Frontal cortex (tissue), 4 donors: ENCODE measurements at places on chromosomes 6 and 20.

- no peak for DNase-seq
Measured at GRCh38 chr6:108588586-108588985, 27.9 kb downstream of the FOXO3 start.

- no peak for DNase-seq
Measured at GRCh38 chr20:550611-551010, 7.0 kb upstream of the CSNK2A1 start.

DNA sequence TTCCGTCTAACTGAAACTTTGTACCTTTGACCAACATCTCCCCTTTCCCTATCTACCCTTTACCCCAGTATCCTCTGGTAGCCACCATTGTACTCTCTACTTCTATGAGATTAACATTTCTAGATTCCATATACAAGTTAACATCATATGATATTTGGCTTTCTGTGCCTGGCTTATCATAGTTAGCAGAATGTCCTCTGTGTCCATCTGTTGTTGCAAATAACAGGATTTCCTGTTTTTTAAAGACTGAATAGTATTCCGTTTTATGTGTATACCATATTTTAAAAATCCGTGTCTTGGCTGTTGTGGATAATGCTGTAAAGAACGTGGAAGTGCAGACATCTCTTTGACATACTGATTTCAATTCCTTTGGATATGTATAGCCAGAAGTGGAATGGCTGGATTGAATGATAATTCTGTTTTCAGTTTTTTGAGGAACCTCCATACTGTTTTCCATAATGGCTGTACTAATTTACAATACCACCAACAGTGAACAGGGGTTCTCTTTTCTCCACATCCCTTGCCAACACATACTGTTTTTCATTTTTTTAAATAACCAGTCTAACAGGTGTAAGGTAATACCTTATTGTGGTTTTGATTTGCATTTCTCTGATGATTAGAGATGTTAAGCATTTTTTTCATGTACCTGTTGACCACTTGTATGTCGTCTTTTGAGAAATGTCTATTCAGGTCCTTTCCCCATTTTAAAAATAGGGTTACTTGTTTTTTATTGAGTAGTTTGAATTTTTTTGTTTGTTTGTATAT is 53.8 kb downstream of the CDC5L start:
- no peak for DNase-seq

GRCh38 chr6:167237438-167238145 is 53.5 kb upstream of the UNC93A start:
- no peak for DNase-seq

GRCh38 chr6:9862603-9863167 is 552.2 kb downstream of the TFAP2A start:
- no peak for DNase-seq
